ENCODE measurements at places on chromosomes 1 and 21.
A peak's percentile ranks its signal among the peaks of the same experiment; 100 is the strongest.

- peak; percentile 61 for DNase-seq
Measured at GRCh38 chr21:45302082-45303061, 14.7 kb upstream of the POFUT2 start.

GRCh38 chr21:35503671-35504070 is 454.6 kb upstream of the RUNX1 start:
- DNase-seq: peak; percentile 67

- no peak for DNase-seq
Measured at GRCh38 chr1:156786640-156787039, 19.3 kb downstream of the PRCC start.

- no peak for DNase-seq
Measured at GRCh38 chr1:31694069-31694963, 9.5 kb downstream of the COL16A1 start.

DNA sequence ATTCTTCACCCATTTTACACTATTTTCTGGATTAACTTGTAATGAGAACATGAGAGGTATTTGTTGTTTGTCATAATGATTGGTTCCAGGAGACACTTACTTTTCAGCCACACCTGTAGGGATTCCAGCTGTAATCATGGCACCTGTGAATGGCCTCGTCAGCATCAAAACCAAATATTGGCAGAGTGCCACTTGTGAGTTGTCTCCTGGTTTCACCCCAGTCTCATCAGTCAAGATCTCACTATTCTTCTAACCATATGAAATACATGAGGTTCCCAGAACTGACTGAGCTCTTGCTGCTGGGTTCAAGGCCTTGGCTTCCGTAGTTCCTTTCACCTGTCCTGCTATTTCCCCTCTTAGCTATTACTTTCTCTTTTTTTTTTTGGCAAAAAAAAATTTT is 246.6 kb upstream of the ADGRL2 start:
- DNase-seq: no peak

DNA sequence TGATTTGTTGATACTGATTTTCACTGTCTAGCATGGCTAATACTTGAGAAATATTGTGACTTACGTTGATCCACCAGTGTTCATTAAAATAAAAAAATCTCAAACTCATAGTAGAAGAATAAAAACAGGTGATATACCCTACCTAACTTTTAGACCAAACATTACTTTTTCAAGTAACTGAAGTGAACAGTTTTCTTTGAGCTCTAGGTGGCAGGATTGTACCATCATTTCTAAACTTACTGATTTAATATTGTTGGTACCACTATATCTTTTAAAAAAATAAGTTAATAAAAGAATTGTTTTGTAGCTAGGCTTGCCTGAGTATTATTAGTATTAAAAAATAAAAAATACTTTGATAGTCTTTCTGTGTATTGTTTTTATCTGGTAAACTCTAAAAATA is 21.5 kb downstream of the CDC73 start:
- DNase-seq: no peak

GRCh38 chr1:233598891-233599541 is 14.9 kb upstream of the KCNK1 start:
- no peak for DNase-seq

DNA sequence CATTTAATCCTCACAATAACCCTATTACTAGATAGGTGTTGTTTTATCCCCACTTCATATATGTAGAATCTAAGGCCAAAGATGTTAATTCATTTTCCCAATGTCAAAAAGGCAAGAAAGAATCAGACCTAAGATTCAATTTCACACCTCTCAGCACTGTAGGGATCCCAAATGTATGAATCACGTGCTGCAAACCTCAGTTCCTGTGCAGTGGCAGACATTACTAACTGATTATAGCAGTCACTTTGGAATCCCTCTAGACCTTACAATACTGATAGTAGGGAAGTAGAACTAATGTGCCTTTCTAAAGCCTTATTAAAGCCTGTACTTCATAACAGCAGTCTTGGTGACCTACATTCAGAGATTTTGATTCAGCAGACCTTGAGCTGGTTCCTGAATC is 2.3 kb downstream of the C1orf87 start:
- no peak for DNase-seq

DNA sequence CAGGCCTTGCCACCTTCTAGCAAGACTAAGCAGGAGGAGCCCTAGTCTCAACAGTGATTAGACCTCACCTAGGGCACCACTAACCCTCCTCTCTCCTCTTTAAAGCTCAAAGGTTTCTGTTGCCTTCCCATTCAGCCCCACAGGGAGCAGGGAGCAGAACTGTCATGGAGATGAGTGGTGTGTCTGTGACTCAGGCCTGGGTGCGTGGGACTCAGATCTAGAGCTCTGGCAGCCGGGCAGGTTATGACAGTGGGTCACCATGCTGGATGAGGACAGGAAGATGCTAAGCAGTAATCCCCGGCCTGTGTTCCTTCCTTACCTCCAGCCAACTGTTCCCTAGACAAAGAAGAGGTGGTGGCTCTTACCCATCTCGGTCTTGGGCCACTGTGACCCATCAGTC is 60.1 kb upstream of the COA6 start:
- no peak for DNase-seq

Data from CD4-positive, alpha-beta T cell treated with Interleukin-6 at 100 ng/mL for 8 hours (primary cell).